ENCODE measurements at places on chromosomes 4 and X.

DNA sequence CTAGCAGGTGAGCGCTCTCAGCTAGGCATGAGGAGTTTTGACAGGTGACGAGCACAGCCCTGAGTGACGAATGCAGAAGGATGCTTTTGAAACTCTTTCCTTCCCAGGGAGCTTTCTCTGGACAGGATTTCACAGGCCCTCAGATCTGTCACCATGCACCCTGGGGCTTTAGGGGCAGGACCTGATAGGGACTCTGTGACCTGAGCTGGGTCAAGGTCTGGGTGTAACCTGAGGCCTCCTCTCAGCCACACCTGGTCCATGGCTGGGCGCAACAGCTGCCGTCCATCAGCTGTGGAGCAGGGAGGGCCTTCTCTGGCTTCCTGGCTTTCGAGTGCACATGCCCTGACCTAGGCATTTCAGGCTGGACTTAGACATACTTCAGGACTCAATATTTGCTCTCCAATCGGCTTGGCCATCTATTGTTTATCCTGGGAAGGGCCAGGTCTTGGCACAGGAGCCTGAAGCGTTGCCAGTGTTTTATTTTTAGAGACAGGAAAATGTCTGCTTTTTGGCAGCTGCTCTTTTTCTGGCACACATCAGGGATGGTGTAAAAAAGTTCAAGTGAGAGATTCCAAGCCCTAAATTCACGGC is 56.4 kb downstream of the C4orf51 start:
- DNase-seq: no peak
- peaks cover 5% of the 10 kb centered on the region for H3K4me1 ChIP-seq
- no peak overlapping the region for H3K4me3 ChIP-seq
- no peaks in the 10 kb centered on the region for H3K36me3 ChIP-seq
- no peak overlapping the region for H3K27ac ChIP-seq
- H3K27me3 ChIP-seq: no peaks in the 10 kb centered on the region

DNA sequence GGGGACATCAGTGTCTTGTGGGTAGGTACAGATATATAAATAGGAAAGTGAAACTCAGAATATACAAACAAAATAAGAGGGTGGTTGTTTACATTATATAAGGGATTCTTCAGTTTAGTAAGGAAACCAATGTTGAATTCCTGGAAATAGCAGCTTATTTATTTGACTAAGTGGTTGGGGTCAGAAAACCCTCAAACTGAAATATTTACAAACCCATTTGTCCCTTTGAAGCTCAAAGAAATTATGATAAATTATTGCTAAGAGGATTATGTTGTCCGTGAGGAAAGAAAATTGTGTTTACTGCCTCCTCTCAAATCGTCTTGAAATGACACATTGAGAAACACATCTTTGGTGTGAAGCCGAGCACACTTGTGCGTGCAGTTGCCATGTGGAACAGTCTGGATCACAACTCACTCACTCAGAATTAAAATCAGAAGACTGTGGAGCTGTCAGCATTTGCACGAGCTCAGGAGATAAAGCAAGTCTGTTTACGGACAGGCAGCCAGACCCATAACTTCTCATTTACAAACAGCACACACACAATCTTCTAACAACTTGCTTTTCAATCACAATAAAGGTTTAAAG is 46.8 kb upstream of the SETD7 start:
- H3K27me3 ChIP-seq: no peaks in the 10 kb centered on the region
- no peak overlapping the region for H3K27ac ChIP-seq
- no peak for DNase-seq
- H3K4me3 ChIP-seq: no peak overlapping the region
- peaks cover 6% of the 10 kb centered on the region for H3K4me1 ChIP-seq

- no peaks in the 10 kb centered on the region for H3K27me3 ChIP-seq
- peak; percentile 27 for DNase-seq
- H3K27ac ChIP-seq: no peak overlapping the region
- no peak overlapping the region for H3K4me3 ChIP-seq
Measured at GRCh38 chrX:63275127-63275526, 76.0 kb downstream of the SPIN4 start.

DNA sequence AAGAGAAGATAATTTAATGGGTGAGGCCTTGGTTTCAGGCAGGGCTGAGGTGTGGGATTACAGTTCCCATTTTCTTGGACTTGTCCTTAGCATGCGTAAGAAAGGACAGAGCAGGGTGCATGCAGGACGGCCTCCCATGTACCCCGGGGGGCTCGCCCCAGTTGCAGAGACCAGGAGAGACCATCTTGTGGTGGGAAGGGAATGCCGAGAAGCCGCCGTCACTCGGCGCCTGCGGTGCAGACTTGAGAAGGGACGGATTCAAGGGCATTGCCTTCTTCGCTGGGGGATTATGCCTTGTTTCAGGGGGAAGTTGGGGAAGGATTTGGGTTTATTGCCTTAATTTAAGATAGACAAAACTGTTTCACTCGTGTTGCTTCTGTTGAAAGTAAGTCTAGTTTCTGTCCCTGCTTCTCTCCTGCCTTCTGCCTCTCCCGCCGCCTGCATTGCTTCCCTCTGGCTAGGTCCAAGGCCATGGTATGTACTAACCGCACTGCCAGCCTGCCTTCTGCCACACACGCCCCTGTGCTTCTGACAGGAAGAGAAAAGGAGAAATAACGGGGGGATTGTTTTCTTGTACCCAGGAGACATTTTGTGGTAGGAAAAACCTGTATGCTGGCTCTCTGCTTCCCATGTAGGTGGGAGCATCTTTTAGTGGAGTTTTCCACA is 175.9 kb downstream of the DCLK2 start:
- DNase-seq: no peak
- H3K4me3 ChIP-seq: no peak overlapping the region
- no peaks in the 10 kb centered on the region for H3K36me3 ChIP-seq
- no peak overlapping the region for H3K27ac ChIP-seq

- H3K36me3 ChIP-seq: no peaks in the 10 kb centered on the region
- H3K27me3 ChIP-seq: no peaks in the 10 kb centered on the region
- no peak overlapping the region for H3K27ac ChIP-seq
- H3K4me3 ChIP-seq: no peak overlapping the region
- no peaks in the 10 kb centered on the region for H3K4me1 ChIP-seq
Measured at GRCh38 chrX:122026665-122027064, 979.3 kb downstream of the GLUD2 start.

DNA sequence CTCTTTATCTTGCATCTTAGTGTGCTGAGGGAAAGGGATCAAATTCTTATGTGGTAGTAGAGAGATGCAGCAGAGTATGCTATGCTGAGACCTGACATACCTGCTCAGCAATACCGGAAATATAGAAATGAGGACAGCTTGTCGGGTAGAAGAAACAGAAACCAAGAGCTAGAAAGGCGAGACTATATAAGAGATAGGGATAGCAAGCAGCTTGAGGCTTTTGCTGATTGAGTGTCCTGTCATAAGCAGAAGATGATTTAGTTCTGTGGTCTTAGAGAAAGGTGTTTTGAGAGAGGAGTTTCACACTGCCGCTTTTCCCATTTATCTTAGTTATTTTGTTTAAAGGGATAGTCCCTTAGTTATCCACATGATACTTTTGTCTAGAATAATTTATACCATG is 31.7 kb downstream of the USP9X start:
- H3K27ac ChIP-seq: no peak overlapping the region
- no peaks in the 10 kb centered on the region for H3K27me3 ChIP-seq
- H3K4me1 ChIP-seq: no peaks in the 10 kb centered on the region
- no peaks in the 10 kb centered on the region for H3K36me3 ChIP-seq
- no peak overlapping the region for H3K4me3 ChIP-seq

- H3K27me3 ChIP-seq: no peaks in the 10 kb centered on the region
- no peaks in the 10 kb centered on the region for H3K4me1 ChIP-seq
- no peak overlapping the region for H3K4me3 ChIP-seq
Measured at GRCh38 chr4:169912996-169913395, 113.2 kb downstream of the MFAP3L start.

- H3K4me3 ChIP-seq: no peak overlapping the region
- no peaks in the 10 kb centered on the region for H3K27me3 ChIP-seq
- H3K4me1 ChIP-seq: no peaks in the 10 kb centered on the region
- no peak overlapping the region for H3K27ac ChIP-seq
Measured at GRCh38 chr4:164012396-164013027, 518.0 kb downstream of the TMA16 start.

GRCh38 chr4:167779864-167780263 is 312.5 kb upstream of the ANXA10 start:
- peak overlapping the region; percentile 7 for H3K4me3 ChIP-seq
- H3K27me3 ChIP-seq: no peaks in the 10 kb centered on the region
- H3K36me3 ChIP-seq: no peaks in the 10 kb centered on the region
- no peak for DNase-seq
- H3K4me1 ChIP-seq: no peaks in the 10 kb centered on the region

DNA sequence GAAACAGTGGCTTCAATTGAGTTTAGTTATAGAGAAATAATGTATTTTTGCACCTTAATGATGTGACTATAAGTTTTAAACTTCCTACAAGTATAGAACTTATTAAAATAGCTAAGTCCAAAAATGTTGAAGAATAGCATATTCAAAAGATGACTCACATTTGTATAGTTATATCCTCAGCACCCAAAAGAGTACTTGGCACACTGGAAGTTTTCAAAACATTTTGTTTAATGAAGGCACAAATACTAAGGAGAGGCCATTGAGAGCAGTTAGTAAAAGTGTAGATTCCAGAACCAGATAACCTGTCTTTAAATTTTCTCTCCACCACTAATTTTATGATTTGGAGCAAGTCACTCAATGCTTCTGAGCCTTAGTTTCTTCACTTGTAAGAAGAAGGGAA is 226.9 kb upstream of the MID1 start:
- no peaks in the 10 kb centered on the region for H3K36me3 ChIP-seq
- H3K27ac ChIP-seq: no peak overlapping the region
- no peak for DNase-seq
- H3K27me3 ChIP-seq: no peaks in the 10 kb centered on the region
- H3K4me1 ChIP-seq: no peaks in the 10 kb centered on the region

- peaks cover 20% of the 10 kb centered on the region for H3K36me3 ChIP-seq
- H3K27me3 ChIP-seq: no peaks in the 10 kb centered on the region
- no peak for DNase-seq
- no peak overlapping the region for H3K4me3 ChIP-seq
Measured at GRCh38 chr4:120056246-120056645, 10.4 kb downstream of the MAD2L1 start.

Data from Panc1 (cell line).